ENCODE measurements at places on chromosomes 13 and 19. TPM values are rescaled to one million over a fixed set of nuclear protein-coding genes. Genes with fewer than 3 reads are reported as not detected.

The GGN gene
- total RNA-seq, result 3.3 TPM

The PNMA8A gene
- 6.8 TPM for total RNA-seq

DNA sequence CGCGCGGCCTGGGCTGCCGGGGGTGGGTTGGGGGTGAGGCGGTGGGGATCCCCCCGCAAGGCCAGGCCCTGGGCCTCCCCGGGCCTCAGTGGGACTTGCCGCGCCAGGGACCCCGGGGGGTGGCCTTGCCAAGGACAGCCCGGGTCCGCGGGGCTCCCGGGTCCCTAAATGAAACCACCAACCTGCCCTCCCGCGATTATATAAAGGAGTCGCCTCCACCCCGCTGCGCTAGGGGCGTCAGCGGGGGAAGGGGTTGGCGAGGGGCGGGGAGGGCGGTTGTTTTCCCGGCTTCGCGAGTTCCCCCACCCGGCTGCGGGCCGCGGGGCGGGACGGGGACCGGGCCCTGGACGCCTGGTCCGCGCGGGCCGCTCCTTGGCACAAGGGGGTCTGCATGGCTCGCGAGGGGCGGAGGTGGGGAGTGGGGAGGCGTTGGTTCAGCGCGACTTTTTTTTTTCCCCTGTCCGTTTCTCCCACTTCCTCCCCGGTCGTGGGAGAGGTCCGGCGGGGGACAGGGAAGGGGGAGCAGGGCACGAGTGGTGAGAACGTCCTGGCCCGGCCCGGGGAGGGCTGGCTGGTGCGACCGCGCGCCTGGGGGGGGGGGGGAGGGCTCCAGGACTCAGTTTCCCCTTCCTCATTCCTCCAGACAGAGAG is 822 bp upstream of the ZBTB7A start:
- H3K4me3 ChIP-seq, result peak overlapping the region; percentile 97
- peak; percentile 87 for DNase-seq
- H3K27me3 ChIP-seq, result no peaks in the 10 kb centered on the region
- no peak overlapping the region for H3K27ac ChIP-seq

- no peaks in the 10 kb centered on the region for H3K36me3 ChIP-seq
- H3K27ac ChIP-seq, result no peak overlapping the region
- no peak for DNase-seq
- H3K4me1 ChIP-seq, result peaks cover 3% of the 10 kb centered on the region
Observed at GRCh38 chr13:48580185-48580803, 47.4 kb upstream of the RCBTB2 start.

DNA sequence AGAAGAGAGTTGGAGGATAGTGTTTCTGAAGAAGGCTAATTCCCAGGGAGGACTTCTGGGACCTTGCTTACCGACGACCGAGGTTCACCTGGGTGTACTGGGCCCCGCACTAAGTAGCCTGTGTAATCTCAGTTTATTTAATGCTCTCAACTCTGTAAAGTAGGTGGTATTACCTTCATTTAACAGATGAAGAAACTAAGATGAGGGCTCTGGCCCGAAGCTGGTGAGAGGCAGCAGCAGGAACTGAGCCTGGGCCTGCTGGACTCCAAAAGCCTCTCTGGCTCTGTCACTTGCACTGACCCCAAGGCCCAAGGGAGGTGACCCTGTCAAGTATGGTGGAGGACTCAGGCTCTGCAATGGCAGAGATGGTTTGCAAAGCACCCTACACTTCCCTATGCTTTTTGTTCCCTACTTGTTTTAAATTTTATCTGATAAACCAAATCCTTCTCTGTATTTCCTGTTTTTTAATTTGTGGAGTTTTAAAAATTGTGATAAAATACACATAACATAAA is 50.6 kb downstream of the GGACT start:
- no peak for DNase-seq
- no peaks in the 10 kb centered on the region for H3K36me3 ChIP-seq
- no peaks in the 10 kb centered on the region for H3K27me3 ChIP-seq
- no peaks in the 10 kb centered on the region for H3K4me1 ChIP-seq
- H3K27ac ChIP-seq, result no peak overlapping the region

DNA sequence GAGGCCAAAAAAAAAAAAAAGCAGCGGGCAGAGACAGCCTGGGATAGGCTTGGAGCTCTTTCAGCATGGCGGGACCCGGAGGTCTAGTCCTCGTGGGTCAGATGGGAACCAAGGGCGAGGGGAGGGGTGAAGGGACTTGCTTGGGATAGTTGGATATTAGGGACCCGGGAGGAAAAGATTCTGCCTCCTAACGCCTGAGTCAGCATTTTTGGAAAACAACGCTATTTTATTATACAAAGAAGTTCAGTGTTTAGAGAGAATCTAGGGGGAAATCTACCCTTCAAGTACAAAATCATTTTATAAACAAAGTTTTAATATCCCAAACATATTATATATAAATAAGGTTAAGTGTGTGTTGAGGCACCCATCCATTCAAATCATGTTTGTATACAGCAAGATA is 156.7 kb downstream of the ZNF536 start:
- H3K27ac ChIP-seq, result no peak overlapping the region
- H3K36me3 ChIP-seq, result no peaks in the 10 kb centered on the region
- H3K27me3 ChIP-seq, result no peaks in the 10 kb centered on the region

DNA sequence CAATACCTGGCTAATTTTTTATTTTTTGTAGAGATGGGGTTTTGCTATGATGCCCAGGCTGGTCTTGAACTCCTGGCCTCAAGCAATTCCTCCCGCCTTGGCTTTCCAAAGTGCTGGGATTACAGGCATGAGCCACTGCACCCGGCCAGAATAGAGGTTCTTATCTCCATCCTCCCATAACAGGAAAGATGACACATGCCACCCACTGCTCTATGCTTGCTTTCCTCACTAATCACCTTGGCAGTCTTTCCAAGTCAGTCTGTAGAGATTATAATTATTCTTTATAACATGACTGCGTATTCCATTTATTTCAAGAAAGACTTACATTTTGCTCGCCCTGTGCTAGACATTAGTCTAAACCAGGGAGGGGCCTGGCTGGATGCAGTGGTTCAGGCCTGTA is 6.7 kb downstream of the VAV1 start:
- no peak overlapping the region for H3K27ac ChIP-seq
- H3K4me1 ChIP-seq, result no peaks in the 10 kb centered on the region
- no peak overlapping the region for H3K4me3 ChIP-seq
- no peak for DNase-seq
- H3K27me3 ChIP-seq, result no peaks in the 10 kb centered on the region
